Stimulated activated CD4-positive, alpha-beta T cell treated with anti-CD3 and anti-CD28 coated beads, Interleukin-2, amount 100 ng/mL, for 48 hours (primary cell): ENCODE measurements at places on chromosomes 12 and 14.
A peak's percentile ranks its signal among the peaks of the same experiment; 100 is the strongest.

- no peak for DNase-seq
Observed at GRCh38 chr12:107917912-107918800, 143.7 kb downstream of the ASCL4 start.

GRCh38 chr12:47707905-47708543, 2.2 kb upstream of the RPAP3 start:
- no peak for DNase-seq

- no peak for DNase-seq
Observed at GRCh38 chr12:112102127-112102526, 6.5 kb downstream of the NAA25 start.

- DNase-seq: no peak
Observed at GRCh38 chr14:66405158-66405557, 81.0 kb upstream of the CCDC196 start.

GRCh38 chr14:96038920-96039632, at the start of gene C14orf132:
Gene C14orf132 (plus strand): TSS chr14:96039362. CDS start chr14:96039501, 139 bp downstream.
- peak; percentile 53 for DNase-seq

- DNase-seq: no peak
Observed at GRCh38 chr14:74846968-74847665, 28.8 kb downstream of the PROX2 start.

GRCh38 chr14:94761997-94762377, 7.9 kb downstream of the GSC start:
- no peak for DNase-seq

GRCh38 chr12:47881826-47882427, 22.9 kb downstream of the VDR start:
- no peak for DNase-seq

- no peak for DNase-seq
Observed at GRCh38 chr12:100528471-100529127, 44.9 kb upstream of the GAS2L3 start.

DNA sequence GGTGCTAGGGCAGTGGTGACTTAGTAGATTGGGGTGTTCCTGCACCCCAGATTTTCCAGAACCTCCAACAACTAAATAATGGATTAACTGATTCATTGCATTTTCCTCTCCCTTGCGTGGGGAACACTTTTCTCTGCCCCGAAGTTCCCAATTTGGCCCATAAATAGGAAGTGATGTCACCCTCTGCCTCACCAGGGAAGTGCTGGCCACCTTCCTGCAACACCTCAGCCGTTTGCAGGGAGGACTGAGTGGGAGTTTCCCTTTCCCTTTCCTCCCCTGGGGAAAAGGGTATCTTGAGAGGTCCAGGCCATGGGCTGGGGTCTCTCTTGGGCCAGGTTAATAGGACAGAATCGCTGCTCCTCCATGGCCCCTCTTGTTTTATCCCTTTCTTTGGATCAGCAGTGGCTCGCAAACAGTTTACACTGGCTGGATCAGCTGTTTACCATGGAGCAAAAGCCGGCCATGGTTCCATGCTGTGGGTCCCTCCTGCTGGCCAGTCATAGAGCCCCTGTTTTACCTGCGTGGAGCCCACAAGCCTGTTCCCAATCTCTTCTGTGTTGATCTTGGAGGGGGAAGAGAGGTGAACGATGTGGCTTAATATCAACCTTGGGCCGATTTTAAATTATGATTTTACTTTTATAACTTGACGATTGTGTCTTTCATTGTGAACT, 91.6 kb upstream of the VRK1 start:
- DNase-seq: no peak

DNA sequence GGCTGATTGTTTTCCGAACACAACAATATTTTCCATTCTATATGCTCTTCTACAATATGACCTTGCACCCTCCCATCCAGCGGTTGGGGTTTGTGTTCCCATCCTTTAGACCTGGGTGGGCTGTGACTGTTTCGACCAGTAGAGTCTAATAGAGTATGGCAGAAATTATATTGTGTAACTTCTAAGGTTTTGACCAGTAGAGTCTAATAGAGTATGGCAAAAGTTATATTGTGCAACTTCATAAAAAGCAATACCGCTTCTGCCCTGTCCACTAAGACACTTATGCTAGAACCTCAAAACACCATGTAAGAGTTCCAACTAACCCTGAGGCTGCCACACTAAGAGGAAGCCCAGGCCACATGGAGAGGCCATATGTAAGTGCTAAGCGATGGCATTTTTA, 719.7 kb upstream of the TBX3 start:
- no peak for DNase-seq

- no peak for DNase-seq
Observed at GRCh38 chr14:33567023-33567728, 383.7 kb downstream of the EGLN3 start.

DNA sequence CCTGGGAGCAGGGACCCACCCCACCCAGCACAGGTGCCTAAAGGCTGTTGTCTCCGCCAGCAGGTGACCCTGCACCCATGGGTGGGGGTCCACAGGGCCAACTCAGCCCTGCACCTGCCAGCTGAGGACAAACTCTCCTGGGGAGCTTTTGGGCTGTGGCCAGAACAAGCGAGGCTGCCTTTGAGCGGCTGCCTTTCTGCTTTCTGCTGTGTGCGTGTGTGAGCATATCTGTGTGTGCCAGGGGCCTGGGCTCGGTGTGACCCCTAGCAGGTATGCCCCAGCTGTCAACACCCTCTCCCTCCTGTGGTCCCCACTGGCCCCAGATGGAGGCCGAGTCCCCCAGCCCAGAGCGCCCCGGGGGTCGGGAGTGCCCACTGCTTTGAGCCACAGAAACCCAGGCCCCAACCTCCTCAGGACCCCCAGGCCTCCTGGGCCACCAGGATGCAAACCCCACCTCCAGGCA, 25.9 kb upstream of the GPR132 start:
- no peak for DNase-seq

GRCh38 chr14:56581041-56581727, 1.6 kb downstream of the TMEM260 start:
- no peak for DNase-seq

DNA sequence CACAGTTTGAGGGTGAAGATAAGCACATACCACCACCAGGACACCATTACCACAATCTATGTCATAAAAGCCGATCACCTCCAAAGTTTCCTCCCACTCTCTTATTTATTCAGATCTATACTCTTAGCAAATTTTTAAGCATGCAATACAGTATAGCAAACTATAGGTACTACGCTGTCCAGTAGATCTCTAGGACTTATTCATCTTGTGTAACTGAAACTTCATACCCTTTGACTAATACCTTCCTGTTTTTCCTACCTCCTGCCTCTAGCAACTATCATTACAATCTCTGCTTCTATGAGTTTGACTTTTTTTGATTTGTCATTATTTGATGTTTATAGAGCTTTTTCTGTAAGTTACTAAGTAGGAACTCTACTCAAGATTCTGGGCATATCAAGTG, 84.5 kb upstream of the MANSC4 start:
- DNase-seq: no peak
